ENCODE measurements at places on chromosomes 16 and 17. TPM values are rescaled to one million over a fixed set of nuclear protein-coding genes. Genes with fewer than 3 reads are reported as not detected.

The HYDIN gene
- total RNA-seq, result 0.34 TPM

The ABCA10 gene
- 1.3 TPM for total RNA-seq

The SDR42E2 gene
- not detected for total RNA-seq

The MYH11 gene
- total RNA-seq, result 0.07 TPM

The LPO gene
- 0.21 TPM for total RNA-seq

The KRT12 gene
- not detected for total RNA-seq

The CACNG4 gene
- total RNA-seq, result 0.07 TPM

The CLEC18B gene
- 2.4 TPM for total RNA-seq

The B4GALNT2 gene
- total RNA-seq, result 11.5 TPM
